ENCODE measurements at places on chromosomes 11 and 22. TPM values are rescaled to one million over a fixed set of nuclear protein-coding genes. Genes with fewer than 3 reads are reported as not detected.

The ZFPL1 gene
- 27.6 TPM for total RNA-seq

The CD248 gene
- 67.5 TPM for total RNA-seq

The OSM gene
- total RNA-seq, result 1.0 TPM

The ANKK1 gene
- total RNA-seq, result 0.23 TPM

DNA sequence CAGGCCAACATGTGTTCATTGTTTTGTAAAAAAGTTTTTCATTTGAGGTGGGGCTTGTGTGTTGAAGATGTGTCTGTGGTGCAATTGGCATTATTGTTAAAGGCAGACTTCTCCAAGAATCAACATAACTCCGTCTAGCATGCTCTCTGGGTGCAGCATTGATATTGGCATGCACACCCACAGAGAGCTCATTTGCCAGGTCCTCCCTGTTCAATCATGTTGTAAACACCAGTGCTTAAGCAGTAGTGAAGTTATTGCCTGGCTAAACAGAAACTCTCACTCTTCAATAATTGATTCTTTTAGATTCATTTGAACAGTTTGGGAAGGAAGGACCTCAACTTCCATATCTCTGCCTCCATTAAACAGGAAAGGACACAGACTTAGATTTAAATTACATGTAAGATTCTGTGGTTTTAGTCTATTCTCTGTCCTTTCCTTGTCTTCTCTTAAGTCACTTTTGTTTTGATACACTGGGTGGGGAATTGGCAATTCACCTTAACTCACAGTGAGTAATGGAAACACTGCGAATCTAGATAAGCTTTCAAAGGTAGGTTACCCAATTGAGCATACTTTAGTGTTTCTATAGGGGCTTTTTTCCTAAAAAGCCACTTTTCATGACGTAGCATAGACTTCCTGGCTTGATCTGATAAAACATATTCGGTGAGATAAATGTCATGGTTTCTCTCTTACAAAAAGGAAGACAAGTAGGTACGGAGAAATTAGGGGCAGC is 30.8 kb upstream of the EXPH5 start:
- DNase-seq, result no peak

DNA sequence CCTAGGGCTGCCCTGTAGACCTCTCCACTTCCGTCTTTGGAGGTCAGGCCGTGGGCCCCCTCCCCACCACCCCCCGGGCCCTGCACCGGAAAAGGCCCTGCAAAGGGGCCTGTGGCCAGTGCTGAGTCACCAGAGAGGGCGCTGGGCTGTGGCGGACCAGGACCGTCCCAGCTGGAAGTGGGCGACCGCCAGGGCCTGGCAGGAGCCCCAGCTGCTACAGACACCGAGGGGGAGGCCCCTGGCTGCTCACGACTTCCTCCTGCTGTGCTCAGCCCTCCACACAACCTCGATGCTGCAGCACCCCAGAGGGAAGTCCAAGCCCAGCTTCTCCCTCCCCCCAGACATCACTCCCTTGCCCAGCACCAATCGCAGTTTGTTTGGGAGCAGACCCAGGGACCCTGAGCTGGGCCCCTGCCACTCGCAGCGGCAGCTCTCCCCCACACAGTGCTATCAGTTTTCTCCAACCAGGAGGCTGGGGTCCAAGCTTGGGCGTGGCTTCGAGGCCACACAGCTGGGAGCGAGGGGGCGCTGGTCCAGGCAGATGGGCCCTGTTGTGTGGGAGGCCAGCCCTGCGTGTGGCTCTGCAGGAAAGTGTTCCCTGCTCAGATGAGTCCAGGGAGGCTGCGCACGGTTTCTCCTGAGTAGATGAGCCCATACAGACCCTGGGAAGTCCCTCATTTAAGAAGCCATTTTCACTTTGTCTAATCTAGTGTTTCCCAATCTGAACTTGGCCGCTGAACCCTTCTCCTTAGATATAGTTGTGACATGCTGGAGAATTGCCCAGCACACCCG is 5.6 kb upstream of the SH3BP1 start:
- DNase-seq, result peak; percentile 96

DNA sequence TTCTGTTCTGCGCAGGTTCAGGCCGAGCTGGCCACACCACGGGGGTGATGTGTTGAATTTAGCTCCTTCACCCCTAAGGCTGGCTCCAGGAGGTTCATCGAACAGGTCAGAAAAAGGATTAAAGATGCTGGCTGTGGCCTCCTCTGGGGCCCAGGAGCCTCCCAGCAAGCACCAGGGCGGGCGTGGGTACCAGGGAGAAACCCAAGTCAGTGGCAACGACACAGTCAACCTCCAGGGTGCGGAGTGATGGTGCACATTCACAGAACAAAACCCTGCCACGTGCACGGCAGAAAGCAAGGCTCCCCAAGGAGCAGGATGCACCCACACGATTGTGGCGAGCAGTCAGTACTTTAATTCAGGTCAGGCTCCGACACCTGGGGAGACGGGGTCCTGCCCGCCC is 10.8 kb downstream of the C11orf24 start:
- peak; percentile 47 for DNase-seq

DNA sequence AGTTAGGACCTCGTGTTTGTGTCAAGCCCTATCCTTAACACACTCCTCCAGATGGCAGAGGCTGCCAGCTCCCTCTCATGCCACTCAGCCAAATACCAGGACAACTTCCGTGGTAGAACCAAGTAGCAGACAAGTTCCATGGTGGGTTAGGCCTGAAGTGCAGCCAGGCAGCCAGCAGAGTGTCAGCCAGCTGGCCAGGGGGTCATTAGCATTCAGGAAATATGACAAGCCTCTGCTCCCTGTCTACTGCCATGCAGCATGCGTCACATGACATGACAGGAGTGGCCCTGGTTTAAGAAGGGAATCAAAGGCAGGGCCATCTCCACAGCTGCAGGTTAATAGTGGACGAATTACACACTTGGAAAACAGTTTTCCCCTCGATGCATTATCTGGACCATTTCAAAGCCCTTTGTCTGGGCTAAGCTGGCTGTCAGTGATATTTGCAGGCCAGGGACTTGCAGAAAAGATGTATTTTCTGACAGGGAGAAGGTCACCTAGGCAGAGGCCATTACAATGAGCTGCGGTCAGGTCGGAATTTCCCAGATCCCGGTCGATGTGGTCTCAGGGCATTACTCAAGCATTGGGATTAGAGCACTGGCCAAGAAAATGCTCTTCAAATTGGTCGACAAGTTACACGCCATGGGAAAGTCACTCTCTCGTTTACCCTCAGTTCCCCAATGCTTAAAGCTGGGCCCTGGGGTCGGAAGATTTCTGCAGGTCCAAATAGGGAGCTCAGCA is 461.7 kb upstream of the CADM1 start:
- DNase-seq, result no peak

DNA sequence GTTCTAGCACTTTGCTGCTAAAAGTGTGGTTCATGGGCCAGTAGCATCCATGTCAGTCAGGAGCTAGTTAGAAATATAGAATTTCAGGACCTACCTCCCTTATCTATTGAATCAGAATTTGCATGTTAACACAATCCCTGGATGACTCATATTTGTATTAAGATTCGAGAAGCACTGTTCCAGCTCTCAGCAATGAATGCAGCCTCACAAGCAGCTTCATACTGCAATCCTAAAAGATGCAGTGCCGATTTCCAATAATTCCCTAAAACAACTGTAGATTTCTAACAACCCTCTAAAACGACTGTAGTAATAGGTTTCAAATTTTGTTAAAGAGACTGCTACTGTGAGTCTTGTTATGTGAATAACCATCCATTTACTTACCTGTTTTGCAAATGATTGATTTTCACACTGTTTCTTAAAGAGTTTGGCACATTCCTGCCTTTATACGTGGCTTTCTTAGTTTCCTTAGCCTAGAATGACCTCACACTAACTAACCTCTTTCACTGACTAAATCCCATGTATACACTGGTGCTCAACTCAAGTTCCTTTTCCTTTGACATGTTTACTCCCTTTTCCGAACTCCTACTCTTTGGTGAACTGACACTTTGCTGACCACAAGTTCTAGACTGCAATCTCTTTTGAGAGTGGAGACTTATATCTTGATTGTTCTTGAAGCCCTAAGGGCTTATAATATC is 511.8 kb downstream of the METTL15 start:
- DNase-seq, result no peak

- no peak for DNase-seq
Observed at GRCh38 chr11:126756855-126757254, 243.7 kb downstream of the KIRREL3 start.
